T-helper 9 cell (primary cell): ENCODE measurements at places on chromosomes 2 and 18.

GRCh38 chr2:26618611-26619010, 22.6 kb downstream of the CIB4 start:
- DNase-seq = no peak

GRCh38 chr2:143175438-143175837, 46.2 kb downstream of the ARHGAP15 start:
- no peak for DNase-seq

DNA sequence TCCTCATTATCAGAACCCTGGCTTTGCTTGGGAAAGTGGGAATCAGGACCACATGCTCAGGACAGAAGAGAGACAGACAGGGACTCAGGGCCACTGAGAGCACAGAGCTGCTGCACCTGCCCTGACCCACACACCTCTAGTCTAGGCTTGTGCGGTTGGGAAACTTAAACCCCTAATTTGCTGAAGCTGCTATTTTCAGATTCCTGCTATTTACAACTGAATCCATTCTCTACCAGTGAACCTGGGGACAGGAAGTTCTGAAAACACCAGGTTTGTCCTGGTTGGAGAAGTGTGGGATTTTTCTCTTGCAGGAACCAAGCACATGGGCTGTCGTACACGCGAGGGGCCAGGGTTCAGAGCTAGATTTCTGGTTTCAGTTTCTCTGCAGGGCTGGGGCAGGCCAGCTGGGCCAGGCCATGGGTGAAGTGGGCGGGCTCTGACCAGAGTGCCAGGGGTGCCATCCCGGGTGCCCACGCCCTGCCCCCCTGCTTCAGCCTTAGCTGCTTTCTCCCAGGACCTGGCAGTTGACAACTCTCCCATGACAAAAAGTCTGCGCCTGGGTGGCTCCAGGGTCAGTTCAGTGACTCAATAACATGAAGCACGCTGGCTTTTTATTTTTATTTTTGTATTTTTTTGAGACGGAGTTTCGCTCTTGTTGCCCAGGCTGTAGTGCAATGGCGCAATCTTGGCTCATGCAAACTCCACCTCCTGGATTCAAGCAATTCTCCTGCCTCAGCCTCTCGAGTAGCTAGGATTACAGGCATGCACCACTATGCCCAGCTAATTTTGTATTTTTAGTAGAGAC, 51.3 kb upstream of the SLC1A4 start:
- DNase-seq = no peak

GRCh38 chr2:38077431-38077769, 1.4 kb upstream of the CYP1B1 start:
- DNase-seq = no peak

GRCh38 chr18:11724781-11725180, 35.7 kb downstream of the GNAL start:
- no peak for DNase-seq

DNA sequence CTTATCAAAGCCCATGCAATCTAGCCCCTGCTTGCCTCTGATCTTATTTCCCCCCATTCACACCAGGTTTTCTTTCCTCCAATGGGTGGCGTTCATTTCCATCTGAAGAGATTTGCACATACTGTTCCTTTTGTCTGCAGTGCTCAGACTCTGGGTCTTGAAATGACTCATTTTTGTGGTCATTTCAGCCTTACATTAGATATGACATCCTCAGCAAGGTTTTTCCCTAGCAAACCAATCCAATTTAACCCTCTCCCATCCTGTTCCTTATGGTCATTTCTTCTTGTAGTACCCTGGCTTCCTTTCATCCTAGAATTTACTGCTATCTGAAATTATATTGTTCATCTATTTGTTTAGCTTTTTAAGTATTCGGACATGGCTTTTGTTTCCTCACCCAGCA, 42.5 kb upstream of the SCN1A start:
- no peak for DNase-seq

DNA sequence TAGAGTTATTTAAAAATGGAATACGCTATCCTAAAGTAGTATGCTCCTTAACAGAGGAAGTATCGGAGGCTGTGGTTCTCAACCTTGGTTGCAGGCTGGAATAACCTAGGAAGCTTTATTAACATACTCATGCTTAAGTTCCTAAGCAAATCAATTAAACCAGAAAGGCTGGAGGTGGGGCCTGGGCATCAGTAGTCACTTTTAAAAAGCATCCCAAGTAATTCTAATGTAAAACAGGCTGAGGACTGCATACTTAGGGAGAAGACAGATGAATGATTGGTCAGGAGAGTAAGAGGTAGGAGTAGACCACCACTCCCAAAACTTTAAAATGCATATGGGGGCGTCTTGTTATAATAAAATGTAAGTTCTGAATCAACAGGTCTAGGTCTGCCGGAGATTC, 15.3 kb downstream of the ACAA2 start:
- DNase-seq = no peak

GRCh38 chr2:43201497-43201896, 24.9 kb downstream of the ZFP36L2 start:
- DNase-seq = no peak

DNA sequence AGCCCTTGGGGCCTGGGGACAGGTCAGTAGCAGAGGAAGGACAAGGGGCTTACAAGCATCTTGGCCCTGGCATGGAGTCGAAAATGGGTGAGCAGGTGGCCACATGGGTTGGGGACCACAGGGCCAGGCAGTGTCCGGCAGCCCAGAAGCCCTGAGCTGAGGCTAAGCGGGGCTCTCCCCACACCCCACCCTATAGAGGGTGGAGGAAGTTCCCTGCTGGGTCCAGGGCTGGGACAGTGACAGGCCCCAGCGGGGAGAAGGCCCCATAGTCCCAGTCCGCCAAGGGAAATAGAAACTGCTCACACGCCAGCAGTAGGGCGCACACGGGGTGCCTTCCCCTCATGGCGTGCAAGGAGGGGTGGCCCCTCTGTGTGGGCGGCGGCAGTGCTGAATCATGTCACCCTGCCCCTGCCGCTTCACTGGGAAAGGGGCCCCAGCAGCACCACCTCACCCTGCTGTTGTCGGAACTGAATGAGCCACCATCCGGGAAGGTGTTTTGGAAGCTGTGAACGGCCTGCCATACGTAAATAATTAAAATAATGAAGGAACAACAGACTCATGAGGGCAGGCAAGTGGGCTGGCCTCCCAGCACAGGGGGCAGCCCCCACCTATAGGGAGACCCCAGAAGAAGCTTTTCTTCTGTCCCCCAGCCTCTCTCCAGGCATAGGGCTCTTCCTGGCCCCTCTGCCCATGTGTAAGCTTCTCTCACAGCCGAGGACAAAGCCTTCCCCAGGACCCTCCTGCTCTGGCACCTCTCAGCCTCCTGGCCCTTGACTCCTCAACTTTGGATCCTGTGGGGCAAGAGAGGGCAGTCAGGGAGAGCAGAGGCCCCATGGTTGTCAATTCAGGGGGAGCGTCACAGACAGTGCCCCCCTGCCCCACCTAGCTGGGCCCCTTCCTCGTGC, 12.7 kb upstream of the DUSP2 start:
- peak; percentile 49 for DNase-seq

DNA sequence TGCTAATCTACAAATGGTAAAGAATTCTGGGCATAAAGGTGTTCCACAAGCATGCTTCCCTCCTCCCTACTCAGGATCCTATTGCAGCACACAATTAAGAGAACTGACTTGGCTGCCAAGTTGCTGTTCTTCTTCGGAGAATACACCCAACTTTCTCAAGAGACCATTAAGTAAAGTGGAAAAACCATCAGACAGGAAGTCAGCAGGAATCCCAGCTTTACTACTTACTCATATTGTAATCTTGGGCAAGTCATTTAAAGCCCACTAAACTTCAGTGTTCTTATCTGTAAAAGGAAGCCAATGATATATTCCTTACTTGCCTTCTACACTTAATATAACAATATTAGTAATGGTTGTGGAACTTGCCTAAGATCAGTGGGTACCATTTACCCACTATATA, 37.8 kb downstream of the PSTPIP2 start:
- no peak for DNase-seq

DNA sequence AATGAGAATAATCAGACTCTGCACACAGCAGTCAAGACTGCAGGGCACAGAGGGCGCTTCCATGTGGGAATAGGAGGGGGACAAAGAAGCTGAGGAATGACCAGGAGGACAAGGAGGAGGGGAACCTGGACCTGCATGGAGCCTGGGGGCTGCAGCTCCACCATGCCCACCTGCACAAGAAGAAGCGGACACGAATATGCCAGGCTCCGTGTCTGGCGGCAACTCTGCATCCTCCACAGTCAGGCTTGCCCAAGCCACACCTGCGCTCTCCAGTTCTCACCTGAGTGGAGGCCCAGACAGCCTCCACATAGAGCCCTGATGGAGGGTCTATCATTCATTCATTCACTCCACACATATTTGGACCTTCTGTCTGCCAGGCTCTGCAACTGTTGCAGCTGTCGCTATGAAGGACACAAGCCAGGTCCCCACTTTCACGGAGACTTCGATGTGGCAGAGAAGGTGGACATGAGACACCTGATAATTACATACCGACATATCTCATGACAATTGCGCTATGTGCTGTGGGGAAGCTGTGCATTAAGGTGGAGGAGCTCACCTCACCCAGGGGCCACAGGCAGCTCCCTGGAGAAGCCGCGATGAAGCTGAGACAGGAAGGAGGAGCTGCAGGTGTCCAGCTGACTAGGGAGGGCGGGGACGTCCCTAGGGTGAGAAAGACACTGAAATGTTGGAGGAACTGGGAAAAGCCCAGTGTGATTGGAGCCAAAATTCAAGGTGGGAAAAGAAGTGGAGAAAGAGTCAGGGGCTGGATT, 159.2 kb downstream of the INHBB start:
- no peak for DNase-seq

DNA sequence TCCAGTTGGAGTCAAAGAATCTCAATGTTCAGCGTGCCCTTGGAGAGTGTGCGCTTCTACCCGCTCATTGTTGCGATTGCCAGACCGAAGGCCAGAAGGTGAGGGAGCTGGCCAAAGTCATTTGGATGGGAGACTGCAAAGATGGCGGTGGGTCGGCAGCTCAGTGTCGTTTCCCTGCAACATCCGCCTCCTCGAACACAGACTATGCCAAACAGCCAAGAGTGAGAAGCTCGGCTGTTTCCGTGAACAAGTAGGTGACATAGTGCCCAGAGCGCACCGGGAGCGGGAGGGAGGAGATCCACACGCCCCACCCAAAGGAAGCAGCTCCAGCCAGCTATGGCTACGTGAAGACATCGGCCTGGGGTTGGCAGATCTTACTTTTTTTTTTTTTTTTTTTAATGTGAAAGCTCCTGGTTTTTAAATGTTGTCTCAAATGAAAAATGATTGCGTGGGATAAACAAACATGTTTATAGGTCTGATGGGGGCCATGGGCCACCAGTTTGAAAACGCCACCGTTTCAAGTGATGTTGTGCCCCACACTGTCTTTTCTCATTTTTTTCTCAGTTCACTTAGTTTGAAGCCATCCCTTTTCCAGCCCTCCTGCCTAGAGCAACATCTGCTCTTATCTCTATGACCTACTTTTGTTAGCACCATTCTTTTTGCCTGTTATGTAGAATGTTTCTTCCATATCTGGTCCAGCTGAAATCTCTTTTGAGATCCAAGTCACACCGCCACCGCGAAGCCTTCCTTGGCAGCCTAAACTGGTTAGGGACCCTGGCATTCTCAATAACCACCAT, 682.4 kb downstream of the RNF144A start:
- DNase-seq = no peak
